ENCODE measurements at places on chromosomes 11 and 22.

DNA sequence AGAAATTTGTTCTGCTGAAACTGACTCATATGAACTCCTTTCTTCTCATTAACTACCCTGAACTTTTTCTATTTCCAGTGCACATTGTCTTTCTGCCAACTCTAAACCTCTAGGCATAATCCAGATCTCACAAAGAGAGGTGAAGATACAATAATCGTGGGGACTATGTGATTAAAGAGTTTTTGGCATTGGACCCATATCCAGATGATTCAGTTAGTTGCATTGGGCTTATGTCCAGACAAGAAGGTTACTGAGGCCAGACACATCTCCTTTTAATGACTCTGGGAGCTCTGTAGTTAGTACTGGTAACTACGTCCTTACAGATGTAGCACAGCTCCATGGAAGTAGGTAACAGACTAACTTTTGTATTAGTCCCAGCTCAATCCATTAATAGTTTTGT is 273.0 kb downstream of the CASP12 start:
- no peak for DNase-seq

GRCh38 chr11:85295694-85296271 is 331.4 kb downstream of the DLG2 start:
- DNase-seq, result no peak

DNA sequence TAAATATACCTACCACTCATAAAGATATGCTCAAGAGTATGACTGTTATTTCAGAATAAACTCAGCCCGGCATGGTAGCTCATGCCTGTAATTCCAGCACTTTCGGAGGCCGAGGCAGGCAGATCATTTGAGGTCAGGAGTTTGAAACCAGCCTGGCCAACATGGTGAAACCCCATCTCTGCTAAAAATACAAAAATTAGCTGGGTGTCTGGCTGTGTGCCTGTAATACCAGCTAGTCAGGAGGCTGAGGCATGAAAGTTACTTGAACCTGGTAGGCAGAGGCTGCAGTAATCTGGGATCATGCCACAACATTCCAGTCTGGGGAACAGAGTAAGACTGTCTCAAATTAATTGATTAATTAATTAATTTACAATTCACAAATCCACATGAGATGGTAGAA is 208.2 kb upstream of the PDGFD start:
- no peak for DNase-seq

- DNase-seq, result peak; percentile 31
These were observed 5.1 kb upstream of the B4GALNT4 start for GRCh38 chr11:363948-364761.

GRCh38 chr22:19998232-19998951 is 18.2 kb downstream of the ARVCF start:
- no peak for DNase-seq

DNA sequence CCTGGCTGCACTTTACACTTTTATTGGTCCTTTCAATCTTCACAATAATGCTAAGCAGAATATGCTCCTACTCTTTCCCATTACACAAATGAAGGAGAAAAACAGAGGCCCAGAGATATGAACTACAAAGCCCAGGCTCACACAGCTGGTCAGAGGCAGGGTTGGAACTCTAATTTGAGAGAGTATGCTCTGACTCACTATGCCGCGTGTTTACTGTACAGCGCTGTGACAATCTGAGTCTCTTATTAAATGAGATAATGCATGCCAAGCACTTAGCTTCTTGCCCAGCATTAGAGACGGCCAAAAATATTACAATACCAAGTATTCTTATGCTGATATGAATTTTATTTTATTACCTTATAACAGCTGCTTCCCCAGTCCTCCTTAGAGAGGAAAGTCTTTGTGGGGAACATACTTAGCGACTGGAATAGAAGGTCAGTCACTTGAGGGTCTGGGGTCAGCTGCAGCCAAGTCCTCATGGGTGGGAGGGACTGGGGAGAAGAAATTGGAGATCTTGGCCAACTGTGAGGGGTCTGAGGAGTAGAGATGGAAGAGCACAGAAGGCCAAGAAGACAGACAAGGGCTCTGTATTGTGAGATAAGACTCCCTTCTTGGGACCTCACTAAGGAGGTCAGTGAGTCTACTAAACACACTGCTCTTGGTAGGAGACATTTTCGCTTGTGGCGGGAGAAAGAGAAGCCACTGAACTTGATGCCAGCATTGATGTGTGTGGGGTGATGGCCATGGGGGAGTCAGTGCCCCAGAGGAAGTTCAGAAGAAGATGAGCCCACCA is 150.8 kb upstream of the TIMP3 start:
- no peak for DNase-seq

DNA sequence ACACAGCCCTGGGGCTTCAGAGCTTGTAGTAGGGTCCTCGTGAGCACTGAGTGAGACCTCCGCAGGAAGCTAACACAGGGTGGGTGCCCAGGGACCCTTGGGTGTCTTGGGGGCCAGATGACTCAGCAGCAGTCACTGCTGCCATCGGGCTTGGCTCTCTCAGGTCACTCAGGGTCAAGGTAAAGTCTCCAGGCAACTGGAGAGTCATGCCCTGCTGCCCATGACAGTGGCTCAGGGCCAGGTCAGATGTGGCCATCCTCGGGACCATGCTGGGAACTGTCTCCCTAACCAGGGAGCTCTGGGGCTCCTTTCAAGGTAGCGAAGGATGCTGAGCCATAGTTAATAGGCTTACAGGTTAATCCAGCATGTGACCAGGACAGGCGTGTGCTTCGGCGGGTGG is 44.4 kb upstream of the SLC22A12 start:
- DNase-seq, result no peak

DNA sequence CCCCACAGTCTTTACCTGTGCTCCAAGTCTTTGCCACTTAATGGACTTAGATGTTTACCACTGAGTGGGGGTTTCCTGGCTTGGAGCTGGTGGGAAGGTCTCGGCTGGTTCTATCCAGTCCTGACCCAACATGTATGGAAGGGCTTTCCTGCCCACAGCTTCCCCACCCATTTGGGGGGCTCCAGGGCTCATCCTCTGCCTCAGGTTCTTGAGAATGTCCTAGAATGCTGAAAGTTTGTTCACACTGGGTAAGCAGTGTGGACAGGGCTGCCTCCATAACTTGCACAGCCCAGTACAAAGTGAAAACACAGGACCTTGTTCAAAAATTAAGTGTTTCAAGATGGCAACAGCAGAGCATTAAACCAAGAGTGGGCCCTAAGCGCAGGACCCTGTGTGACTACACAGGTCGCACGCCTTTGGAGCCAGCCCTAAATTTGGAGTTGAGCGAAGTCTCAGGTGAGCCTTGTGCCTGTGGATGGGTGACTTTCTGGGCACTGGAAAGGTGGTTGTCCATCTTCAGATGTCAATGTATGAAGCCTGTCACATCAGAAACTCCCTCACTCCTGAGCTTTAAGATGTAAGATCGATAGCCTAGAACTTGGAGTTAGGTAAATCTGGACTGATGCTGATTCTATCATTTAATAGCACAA is 72.7 kb upstream of the NARS2 start:
- DNase-seq, result no peak

- no peak for DNase-seq
These were observed 1.0 kb upstream of the PRDM10 start for GRCh38 chr11:130003717-130004001.

GRCh38 chr11:78110351-78110750 is 29.1 kb downstream of the ALG8 start:
- no peak for DNase-seq

DNA sequence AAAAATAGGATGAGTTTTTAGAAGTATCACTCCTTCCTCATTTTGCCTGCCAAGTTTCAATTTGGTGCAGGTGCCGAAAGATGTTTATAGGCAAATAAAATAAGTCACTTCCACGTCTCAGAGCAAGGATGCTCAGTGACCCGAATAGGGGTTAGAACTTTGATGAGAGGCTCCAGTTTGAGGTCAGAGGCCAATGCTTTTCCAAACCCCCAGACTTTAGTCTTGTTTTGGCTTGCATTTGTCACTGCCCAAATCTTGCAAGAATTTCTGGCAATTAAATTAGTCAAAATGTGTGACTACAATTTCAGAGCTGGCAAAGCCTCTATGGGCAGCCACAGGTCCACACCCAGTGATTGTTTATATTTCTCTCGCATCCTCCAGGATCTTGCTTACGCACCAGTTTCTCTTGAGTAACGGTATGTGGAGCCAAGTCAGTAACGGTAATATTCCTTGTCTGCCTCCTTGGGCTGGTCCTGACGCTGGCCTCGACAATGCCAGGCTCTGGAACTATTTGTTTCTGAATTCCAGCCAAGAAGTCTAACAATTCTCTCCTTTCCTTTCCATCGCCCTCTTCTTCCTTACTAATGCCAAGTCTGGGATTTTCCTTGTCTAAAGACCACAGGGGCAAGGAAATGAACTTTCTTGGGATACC is 9.9 kb upstream of the NUP160 start:
- DNase-seq, result no peak
